SW 1271 (cell line): ENCODE measurements at places on chromosomes 11 and 22.

DNA sequence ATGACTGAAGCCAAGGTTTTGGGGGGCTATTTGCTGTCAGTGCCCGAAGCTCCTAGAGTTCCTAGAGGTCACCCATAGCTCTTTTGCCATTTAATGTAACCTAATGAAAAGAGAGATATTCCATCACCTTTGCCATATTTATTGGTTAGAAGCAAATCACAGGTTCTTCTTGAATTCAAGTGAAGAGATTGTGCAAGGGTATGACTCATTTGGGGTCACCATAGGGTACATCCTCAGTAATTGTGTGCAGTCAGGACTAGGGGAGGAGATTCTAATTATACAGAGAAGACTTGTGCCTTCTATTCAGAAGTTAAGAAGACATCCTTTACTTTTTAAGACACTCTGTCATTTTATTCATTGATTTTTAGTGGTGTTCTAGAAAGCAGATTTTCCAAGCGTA lies 6.9 kb upstream of the PRAME start:
- no peak for DNase-seq

GRCh38 chr11:824292-824880 lies 3.3 kb upstream of the CRACR2B start:
- no peak for DNase-seq

GRCh38 chr11:68840661-68841653 lies 759 bp downstream of the CPT1A start:
- no peak for DNase-seq

- no peak for DNase-seq
Measured at GRCh38 chr11:79541466-79541865, 100.6 kb upstream of the TENM4 start.

- no peak for DNase-seq
Measured at GRCh38 chr22:19598054-19598855, 74.0 kb upstream of the CLDN5 start.

DNA sequence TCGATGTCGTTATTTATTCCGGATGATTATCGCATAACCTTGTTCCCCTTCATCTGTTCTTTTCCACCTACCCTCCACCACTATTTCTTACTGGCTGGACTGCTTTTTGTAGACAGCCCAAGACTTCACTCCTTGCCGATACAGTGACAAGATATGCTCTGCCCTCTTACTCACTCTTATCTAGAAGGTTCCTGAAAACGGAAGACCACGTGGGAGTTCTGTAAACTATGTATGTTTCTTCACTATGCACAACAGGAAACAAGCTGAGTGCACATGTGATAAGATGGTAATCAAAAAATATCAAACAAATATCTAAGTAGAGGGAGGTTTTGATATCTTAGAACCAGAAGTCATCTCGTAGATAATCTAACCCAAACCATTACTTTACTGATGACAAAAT lies 122.9 kb upstream of the ARHGAP20 start:
- no peak for DNase-seq

DNA sequence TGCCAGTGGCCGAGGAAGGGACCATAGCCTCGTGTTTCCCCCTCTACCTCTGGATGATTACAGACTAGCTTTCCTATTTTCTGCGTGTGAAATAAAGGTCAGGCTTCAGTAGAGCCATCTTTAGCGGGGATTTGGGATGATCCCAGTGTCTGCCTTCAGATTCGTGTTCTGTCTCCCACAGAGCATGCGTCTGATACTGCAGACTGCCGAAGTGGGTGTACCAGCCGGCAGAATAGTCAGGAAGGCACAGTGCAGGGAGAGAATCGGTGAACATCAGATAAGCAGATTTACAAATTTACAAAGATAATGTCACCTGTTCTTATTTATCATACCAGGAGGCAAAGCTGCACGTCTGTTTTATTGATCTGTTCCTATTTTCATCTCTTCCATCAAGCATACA lies 11.1 kb downstream of the CTTN start:
- no peak for DNase-seq

- no peak for DNase-seq
Measured at GRCh38 chr11:107182978-107183377, 164.7 kb upstream of the GUCY1A2 start.

DNA sequence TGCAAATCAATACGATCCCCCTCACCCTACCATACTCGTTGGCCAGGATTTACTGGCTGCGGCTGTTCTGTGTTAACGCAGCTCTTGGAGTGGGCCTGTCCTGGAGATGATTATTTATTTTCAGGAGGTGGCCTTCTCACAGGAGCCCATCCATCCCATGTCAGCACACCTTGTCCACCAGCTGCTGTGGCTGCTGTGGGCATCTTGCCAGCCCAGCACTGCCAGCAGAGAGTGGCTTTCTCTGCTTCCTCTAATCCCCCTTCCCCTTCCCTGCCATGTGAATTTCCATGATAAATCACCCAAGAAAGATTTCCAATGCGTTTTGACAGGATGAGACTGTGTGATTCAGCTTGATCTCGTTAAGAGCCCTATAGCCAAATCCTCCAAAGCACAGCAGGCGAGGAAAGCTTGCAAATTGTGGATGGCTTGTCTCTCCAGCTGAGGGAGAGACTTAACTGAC lies 309.1 kb upstream of the C11orf87 start:
- no peak for DNase-seq

- DNase-seq = no peak
Measured at GRCh38 chr22:47207846-47208554, 445.6 kb downstream of the TBC1D22A start.

- DNase-seq = no peak
Measured at GRCh38 chr11:33514079-33514925, 186.3 kb downstream of the C11orf91 start.

DNA sequence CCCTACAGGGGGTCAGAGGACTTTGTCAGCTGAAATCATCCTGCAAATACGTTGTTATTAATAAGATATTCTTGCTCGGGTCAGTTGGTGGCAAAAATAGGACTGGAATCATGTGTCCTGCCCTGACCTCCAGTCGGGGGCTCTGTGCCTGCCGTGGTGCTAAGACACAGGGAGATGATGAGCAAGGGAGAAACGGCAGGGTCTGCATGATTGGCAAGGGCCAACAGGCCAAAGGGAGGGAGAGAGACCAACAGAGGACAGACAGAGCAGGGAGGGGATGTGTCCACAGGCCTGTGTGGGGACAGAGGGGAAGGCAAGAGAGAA lies 10.4 kb upstream of the TSKU start:
- no peak for DNase-seq

DNA sequence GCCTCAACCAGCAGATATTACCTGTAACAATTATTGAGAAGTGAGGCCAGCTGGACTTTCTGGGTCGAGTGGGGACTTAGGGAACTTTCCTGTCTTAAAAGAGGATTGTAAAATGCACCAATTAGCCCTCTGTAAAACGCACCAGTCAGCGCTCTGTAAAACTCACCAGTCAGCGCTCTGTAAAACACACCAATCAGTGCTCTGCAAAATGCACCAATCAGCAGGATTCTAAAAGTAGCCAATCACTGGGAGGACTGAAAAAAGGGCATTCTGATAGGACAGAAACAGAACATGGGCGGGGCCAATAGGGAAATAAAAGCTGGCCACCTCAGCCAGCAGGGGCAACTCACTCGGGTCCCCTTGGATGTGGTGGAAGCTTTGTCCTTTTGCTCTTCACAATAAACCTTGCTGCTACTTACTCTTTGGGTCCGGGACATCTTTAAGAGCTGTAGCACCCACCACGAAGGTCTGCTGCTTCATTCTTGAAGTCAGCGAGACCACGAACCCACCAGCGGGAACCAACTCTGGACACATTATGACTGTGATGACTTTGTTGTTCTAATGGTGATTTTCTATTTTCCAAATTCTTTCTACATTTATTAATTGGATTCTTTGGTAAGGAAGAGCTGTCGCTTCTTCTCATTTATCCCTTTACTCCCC lies 40.2 kb upstream of the FGF3 start:
- no peak for DNase-seq

GRCh38 chr11:106105986-106106385 lies 28.5 kb downstream of the AASDHPPT start:
- no peak for DNase-seq

GRCh38 chr11:133988686-133989410 lies 32.1 kb upstream of the IGSF9B start:
- no peak for DNase-seq

- no peak for DNase-seq
Measured at GRCh38 chr22:29301716-29302401, 4.6 kb upstream of the GAS2L1 start.

- no peak for DNase-seq
Measured at GRCh38 chr11:70099578-70100279, 21.6 kb downstream of the ANO1 start.

DNA sequence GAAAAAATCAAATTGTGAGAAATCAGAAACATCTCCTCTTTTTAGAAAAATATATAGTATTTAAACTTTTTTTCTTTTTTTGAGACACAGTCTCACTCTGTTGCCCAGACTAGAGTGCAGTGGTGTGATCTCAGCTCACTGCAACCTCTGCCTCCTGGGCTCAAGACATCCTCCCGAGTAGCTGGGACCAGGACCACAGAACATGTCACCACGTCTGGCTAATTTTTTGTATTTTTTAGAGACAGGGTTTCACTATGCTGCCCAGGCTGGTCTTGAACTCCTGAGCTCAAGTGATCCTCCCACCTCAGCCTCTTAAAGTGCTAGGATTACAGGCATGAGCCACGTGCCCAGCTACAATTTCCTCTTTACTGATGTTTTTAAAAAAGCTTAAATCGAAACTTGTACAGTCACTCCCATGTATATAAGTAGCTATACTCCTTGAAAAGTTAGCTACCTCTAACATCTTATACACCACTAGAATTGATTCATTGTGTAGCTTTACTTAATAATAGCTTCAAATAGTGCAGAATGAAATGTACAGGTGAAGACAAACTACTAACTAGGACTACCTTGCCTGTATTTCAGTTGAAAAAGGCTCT lies 10.3 kb downstream of the EIF4G2 start:
- no peak for DNase-seq

- no peak for DNase-seq
Measured at GRCh38 chr11:45754741-45755140, 50.2 kb upstream of the SLC35C1 start.

GRCh38 chr11:86713552-86713951 lies 41.1 kb upstream of the ME3 start:
- no peak for DNase-seq

GRCh38 chr22:40176921-40177737 lies 596 bp upstream of the TNRC6B start:
- DNase-seq = no peak

- no peak for DNase-seq
Measured at GRCh38 chr22:34866495-34867131, 199.3 kb upstream of the ISX start.

DNA sequence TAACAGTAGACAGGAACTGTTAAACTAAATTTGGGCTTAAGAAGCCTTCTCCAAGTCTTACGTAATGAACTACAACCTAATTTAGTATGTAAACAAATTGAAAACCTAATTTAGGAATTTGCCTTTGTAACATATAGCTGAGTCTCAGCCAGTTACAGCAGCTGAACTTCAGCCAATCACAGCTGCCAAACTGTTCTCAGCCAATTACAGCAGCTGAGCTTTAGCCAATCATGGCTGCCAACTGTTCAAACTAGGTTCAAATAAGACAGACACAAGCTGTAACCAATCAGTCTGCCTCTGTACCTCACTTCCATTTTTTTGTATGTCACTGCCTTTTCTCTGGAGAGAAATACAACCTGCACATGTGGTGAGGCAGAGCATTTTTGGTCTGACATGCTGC lies 95.0 kb upstream of the CD44 start:
- no peak for DNase-seq

GRCh38 chr11:27447288-27448183 lies 25.1 kb downstream of the LGR4 start:
- DNase-seq = no peak

GRCh38 chr11:82733444-82734119 lies at the start of gene FAM181B:
FAM181B (minus strand) TSS chr11:82733864; CDS start chr11:82733729, 135 bp downstream.
- no peak for DNase-seq

GRCh38 chr11:7694235-7694634 lies 12.0 kb downstream of the OVCH2 start:
- no peak for DNase-seq

- no peak for DNase-seq
Measured at GRCh38 chr11:132692891-132693290, 839.4 kb downstream of the OPCML start.

DNA sequence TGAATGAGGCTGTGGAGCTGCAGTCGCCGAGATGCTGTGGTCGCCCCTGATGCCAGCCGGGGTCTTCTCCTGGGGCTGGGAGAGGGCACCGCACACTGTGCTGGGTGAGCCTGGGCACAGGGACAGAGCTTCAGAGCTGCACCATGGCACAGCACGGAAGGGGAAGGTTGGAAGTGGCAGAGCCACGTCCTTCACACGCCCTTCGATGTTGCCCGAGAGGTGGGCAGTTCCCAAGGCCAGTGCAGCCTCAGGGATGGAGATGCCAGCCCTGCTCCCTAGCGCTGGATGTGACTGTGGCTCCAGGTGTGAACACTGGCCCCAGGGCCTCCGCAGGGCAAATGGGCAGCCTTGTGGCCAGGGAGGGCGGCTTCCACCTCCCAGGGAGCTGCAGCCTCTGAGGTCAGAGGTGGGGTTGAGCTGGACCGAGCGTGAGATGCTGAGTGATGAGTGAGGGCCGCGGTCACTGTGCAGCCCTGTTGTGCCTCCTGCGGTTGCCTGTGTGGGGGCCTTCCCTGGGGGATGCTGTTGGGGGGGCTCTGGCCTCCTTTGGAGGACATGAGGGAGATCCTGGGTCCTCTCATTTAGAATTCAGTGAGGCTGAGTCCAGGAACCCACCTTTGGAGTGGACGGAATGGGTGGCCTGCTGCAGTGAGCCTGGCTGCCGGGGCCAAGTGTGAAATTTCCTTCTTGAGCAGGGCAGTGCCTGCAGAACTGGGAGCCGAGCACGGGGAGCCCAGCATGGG lies 1090.0 kb downstream of the BRD1 start:
- no peak for DNase-seq

DNA sequence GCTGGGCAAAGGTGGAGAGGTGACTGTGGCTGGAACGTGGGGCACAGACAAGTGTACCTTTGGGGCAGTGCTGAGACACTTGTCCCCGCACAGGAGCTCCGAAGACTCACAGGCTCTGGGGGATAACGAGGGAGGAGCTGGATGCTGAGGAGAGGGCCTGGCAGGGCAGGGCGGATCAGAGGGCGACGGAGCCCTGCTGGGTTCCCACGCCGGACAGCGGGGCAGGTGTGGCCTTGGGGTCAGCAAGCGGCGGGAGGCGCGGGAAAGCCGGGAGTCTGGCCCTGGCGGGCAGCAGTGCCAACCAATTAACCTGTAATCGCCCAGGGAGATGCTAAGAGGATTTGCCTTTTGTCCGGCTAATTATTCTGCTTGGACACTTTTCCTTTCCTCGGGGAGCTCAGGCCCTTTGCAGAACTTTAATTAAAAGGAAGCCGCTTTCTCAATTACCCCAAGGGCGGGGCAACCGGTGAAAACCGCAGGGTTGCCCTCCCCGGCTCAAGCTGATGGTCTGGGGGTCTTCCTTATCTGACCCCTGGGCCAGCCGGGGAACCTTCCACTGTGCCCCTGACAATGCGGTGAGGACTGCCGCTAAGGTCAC lies 71.5 kb downstream of the WNT7B start:
- DNase-seq = no peak

DNA sequence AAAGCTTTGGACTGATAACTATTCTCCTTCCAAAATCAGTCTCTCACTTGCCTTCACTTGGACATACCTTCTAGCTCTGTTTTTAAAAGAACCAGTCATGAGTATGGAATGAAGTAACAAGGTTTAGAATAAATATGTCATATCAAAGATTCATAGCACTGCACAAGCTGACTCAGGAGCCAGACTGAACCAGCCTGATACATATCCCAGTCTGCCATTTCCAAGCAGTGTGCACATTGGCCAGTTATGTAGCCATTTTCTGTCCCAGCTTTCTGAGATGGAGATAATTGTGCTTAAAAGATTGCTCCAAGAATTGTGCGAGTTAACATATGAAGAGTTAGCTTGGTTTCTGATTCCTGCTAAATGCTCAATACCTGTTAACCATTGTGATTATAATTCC lies 311.3 kb downstream of the C11orf87 start:
- DNase-seq = no peak
